Activated naive CD8-positive, alpha-beta T cell treated with anti-CD3 and anti-CD28 coated beads for 36 hours (primary cell): ENCODE measurements at places on chromosomes 5 and 9. TPM values are rescaled to one million over a fixed set of nuclear protein-coding genes. Genes with fewer than 3 reads are reported as not detected.
A peak's percentile ranks its signal among the peaks of the same experiment; 100 is the strongest.

PCDHAC1 gene
- total RNA-seq = not detected

AMBP gene
- total RNA-seq = not detected

MORN5 gene
- total RNA-seq = not detected

PKN3 gene
- 7.2 TPM for total RNA-seq

ENTPD2 gene
- total RNA-seq = not detected

CCNO gene
- total RNA-seq = not detected

BRD3 gene
- 32.3 TPM for total RNA-seq

STPG3 gene
- not detected for total RNA-seq

SLC27A6 gene
- total RNA-seq = not detected

GRCh38 chr5:1537603-1538154 lies 13.9 kb upstream of the LPCAT1 start:
- DNase-seq = no peak

- no peak for DNase-seq
These were observed 119.7 kb downstream of the FANCC start for GRCh38 chr9:95197692-95198271.

GRCh38 chr5:117041926-117042595 lies 467.4 kb upstream of the SEMA6A start:
- DNase-seq = no peak

DNA sequence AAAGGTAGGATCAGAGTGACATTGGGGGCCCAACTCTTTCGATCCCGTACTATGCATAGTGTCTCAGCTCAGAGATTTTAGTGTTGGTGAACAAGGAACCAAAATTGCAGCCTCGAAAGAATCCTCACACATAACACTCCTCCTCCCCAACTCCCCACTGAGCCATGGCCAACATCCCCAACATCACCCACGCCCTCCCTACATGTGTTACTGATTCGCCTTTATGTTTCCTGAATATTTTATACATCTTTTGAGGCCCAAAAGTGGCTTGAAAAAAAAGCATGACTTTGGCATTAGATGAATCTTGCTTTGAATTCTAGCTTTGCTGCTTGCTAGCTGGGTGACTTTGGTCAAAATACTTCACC lies 45.2 kb downstream of the PLAC8L1 start:
- no peak for DNase-seq

GRCh38 chr5:140256726-140257125 lies 46.2 kb downstream of the PFDN1 start:
- no peak for DNase-seq

- no peak for DNase-seq
These were observed 217.0 kb downstream of the GOLPH3 start for GRCh38 chr5:31957151-31957550.

GRCh38 chr9:134243778-134244467 lies 79.6 kb upstream of the RNU6ATAC start:
- peak; percentile 31 for DNase-seq

DNA sequence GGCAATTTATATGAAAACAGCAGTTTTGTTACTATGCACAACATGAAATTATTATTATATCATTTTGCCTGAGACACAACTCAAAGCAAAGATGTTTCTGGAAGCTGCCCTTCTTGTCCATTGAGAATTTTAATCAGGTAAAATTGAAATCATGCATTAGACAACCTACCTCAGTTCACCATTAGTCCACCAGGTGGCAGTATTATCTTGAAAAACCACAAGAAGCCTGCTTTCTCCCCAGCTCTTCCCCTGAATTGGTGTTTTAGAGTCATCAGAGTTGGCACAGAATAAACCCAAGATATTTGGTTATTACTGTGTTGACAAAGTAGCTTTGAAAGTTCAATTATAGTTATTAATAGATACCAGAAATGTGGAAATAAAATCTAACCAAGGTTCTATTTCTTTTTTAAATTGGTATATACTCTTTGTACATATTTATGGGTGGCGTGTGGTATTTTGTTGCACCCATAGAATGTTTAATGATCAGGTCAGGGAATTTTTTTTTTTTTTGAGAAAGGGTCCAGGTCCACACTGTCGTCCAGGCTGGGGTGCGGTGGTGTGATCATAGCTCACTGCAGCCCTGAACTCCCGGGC lies 25.7 kb downstream of the UTP15 start:
- peak; percentile 6 for DNase-seq

DNA sequence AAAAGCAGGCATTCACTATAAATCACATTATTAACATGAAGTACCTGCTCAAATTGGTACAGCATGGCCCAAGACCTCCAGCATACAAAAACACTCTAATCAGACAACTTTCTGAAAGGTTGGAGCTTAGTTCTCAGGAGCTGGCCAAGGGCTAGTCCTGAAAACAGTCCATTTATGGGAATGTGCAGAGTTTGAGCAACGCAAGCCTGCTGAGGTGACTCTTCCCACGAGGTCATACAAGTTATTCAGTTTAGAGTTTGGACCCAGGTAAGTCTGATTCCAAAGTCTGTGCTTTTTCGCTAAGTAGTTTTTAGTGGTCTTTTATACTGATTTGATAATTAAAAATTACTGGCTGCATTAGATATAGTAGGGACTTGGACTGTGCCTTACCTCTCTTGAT lies 52.6 kb downstream of the AP3S1 start:
- no peak for DNase-seq

- peak; percentile 76 for DNase-seq
These were observed 190.0 kb downstream of the FANCC start for GRCh38 chr9:95127249-95128176.

GRCh38 chr9:70701163-70701562 lies 286.7 kb upstream of the KLF9 start:
- DNase-seq = no peak

DNA sequence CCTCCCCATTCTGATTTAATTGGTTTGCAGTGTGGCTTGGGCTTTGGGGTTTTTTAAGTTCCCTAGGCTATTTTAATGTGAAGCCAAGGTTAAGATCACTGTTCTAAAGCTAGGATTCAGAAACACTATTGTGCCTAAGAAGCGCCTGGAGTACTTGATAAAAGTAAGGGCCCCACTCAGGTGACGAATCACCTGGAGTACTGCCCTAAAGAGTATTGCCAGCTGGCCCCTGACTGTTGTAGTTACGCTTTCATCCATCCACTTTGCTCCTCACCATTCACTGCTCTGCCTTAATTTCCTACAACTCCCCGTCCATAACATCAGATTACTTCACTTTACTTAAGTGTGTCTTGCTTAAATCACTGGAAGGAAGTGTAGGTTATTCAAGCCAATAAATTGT lies 119.3 kb downstream of the CD180 start:
- no peak for DNase-seq

- no peak for DNase-seq
These were observed 5.9 kb upstream of the FRMD3 start for GRCh38 chr9:83544002-83544698.

DNA sequence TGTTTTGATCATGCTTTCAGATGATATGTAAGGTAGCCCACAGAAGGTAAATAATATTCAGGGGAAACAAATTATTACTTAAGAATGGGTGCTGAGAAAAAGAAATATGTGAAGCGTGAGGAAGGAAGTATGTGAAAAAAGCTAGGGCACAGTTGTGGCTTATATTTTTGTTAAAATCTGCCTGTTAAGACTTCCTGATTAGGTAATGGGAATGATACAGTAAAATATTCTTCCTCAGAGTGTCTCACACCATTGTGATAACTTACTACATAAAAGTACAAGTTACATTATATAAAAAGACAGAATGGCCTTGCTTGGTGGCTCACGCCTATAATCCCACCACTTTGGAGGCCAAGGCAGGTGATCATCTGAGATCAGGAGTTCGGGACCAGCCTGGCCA lies 18.7 kb upstream of the PARP8 start:
- DNase-seq = no peak

DNA sequence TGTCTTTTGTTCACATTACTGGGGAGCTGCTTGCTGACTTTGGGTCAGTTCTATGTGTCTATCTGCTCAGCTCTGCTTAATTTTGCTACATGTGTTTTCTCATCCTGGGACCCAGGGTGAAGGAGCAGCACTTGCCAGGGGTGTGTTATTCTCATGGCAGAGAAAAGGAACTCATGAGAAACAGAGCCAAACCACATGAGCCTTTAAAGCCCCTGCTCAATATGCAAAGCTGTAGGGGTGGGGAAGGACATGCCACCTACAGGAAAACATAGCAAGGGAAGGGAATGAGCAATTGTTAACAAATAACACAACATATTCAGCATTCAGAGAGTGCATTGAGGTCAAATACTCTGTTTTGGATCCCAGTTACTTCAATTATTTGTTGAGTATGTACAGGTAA lies 290.9 kb downstream of the CDK5RAP2 start:
- no peak for DNase-seq

DNA sequence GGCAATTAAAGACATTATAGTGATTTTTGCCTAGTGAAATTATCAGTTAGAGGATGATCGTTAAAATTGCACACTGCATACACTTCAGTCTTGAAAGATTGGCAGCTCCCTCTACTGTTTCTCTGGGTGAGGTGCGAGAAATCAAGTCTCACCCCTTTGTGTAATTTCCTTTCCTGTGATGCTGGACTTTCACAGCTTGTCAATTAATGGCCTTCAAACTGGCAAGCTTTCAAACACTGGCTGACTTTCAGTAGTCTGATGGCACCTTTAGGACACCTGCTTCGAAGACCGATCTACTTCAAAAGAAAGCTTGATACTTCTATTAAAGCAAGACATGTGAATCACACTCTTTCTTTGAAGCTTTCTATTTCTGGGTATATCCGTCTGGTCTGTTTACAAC lies 706.7 kb upstream of the PTPRD start:
- DNase-seq = no peak
